ENCODE measurements at places on chromosomes 3 and 15.
A peak's percentile ranks its signal among the peaks of the same experiment; 100 is the strongest.

DNA sequence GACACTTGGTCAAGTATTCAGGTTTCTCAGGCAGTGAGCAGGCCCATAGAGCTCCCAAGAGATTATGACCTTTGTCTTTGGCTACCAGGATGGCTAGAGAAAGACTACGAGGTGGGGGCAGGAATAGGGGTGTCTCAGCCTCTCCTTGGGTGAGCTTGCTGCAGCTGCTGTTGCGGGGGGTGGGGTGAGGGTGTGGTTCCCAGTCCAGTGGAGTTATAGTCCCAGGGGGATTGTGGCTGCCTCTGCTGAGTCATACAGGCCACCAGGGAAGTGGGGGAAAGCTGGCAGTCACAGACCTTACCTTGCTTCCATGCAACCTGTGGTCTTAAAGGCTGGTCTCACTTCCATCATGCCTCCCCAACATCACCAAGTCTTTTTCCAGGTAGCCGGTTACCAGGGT, 31.7 kb downstream of the ATP2C1 start:
- DNase-seq: no peak

DNA sequence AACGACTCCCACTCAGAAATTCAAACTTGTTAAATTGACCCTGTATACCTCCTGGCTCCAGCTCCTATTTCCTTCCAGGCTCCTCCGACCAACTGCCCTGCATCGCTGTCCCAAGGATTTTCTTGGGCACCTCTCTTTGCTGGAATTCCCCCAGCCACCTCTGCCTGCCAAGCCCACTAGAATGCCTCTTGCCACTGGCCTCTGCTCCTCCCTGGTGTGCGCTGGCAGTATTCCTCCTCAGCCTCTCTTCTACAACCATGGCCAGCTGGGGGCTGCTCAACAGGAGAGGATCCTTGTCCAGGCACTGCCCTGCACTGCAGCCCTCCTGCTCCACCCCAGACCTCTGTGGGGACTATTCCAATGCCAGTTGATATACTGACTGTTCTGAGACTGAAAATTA, 7.4 kb downstream of the WNT7A start:
- no peak for DNase-seq

GRCh38 chr3:117761703-117762620, 1052.4 kb downstream of the TUSC7 start:
- no peak for DNase-seq

DNA sequence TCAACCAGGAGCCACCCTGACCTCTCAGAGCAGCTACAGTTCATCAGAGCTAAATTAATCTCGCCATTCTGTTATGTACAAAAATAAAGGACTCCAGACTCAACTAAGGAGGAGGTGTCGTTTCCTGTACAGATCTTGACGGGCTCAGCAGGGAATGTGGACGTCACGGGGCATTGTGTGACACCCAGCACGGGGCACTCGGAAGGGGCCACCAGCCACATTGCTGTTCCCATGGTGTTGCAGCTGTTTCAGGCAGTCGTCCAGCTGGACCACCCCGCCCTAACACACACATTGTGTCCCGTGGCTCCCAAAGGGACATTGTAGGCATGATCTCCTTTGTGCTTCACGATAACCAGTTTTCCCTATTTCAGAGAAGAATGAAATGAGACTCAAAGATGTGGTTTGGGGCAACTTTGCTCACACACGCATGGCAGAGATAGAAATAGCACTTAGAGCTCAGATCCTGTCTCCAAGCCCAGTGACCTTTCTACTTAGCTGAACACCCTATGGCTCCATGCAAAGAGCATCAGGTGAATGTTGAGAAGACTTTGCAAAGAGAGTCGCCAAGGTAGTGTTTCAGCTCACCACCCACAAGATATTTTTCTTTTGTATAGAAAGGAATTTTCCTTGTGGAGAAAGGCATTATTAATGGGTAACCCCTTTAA, 5.5 kb downstream of the SSUH2 start:
- no peak for DNase-seq

GRCh38 chr15:82698711-82699345, 10.8 kb downstream of the AP3B2 start:
- DNase-seq: no peak

- no peak for DNase-seq
These were observed 2.1 kb downstream of the RIOX2 start for GRCh38 chr3:97970156-97970555.

DNA sequence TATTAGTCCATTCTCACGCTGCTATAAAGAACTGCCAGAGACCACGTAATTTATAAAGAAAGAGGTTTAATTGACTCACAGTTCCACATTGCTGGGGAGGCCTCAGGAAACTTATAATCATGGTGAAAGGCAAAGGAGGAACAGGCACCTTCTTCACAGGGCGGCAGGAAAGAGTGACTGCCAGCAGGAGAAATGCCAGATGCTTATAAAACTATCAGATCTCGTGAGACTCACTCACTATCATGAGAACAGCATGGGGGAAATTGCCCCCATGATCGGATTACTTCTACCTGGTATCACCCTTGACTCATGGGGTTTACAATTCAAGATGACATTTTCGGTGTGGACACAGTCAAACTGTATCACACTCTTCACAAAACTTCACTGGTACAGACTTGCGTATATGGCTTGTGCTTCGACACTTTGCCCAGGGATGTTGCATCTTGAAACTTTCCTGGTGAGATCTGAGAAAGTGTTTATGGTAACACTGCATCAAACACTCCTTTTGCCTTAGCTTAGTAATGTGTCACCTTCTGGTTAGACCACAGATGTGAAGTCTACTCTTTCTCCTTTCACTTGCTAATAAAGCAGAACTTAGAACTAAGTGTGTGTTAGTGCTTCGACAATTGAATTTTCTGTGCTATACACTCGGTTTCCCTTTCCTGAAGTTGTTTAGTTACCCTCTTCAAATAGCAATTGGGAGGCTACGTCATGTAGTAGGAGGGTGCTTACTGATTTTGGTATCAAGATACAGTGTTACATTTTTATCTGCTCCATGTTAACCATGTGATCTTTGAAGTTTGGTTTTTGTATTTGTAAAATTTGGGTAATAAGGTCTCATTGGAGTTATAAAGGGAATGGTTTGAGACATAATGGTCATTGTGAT, 185.7 kb downstream of the LPP start:
- DNase-seq: no peak

DNA sequence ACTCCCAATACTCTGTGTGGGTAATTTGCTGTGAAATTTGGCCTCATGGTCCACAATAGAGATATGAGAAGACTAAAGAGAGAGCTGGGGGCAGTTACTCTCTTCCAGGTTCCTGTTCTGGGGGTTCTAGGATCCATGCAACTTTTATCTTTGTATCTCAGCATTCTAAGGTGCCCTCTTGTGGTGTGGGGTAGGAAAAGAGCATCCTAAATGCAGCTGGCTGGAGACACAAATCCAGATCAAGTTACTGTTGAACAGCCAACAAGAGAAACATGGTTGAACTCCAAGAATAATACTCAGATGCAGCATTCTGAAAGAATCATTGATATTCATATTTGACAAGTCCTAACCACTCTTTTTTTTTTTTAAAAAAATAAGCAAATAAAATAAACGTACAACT, 238.2 kb downstream of the GREM1 start:
- DNase-seq: peak; percentile 52

DNA sequence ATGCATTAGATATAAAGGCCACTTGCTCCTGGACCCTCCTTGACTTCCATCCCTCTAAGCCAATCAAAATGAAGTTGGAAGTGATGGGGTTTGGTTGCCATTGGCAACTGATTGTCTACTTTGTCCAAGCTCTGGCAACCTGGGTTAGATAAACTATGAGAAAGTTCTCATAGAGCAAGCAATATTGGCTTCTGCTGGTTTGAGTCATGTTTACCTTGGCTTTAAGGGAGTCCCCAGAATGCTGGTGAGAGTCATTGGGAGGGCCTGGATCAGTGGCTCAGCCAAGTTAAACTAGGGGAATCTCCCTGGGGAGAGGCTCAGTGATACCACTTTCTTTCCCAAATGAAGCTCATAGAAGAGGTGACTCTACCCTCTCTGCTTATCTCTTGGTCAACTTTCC, 176.3 kb upstream of the ROPN1 start:
- DNase-seq: no peak

DNA sequence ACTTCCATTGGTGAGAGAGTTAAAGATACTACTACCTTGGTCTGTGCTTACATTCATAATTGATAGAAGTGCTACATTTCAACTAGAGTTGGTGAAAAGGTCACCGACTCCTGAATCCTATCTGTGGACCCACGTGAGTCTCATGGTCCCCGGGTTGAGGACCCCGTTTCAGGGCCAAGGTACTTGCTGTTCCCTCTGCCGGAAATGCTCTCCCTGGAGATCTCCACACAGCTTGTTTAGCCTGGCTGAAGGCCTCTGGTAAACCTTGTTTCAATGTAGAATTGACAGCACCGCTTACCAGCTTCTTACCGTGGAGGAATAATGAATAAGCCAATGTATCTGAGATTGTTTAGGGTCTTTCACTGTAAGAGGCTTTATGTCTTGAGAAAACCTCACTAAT, 226.0 kb upstream of the GOLGA6L4 start:
- DNase-seq: no peak

DNA sequence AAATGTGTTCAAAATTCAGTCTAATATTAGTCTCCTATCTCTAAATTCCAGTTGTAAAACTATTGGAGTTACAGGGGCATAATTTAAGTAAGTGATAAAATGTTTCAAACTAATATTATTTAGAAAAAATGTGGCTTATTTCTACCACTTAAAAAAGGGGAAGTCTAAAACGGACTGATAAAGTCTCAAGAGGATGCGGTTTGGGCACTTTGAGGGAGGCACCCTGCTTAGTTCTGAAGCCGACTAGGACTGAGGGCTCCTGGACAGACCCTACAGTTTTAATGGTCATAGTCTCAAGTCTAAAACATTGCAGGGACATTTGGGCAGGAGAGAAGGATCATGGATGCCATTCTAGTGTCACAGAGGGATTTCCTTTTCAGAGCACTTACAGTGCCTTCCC, 566.3 kb downstream of the NR2F2 start:
- DNase-seq: no peak

DNA sequence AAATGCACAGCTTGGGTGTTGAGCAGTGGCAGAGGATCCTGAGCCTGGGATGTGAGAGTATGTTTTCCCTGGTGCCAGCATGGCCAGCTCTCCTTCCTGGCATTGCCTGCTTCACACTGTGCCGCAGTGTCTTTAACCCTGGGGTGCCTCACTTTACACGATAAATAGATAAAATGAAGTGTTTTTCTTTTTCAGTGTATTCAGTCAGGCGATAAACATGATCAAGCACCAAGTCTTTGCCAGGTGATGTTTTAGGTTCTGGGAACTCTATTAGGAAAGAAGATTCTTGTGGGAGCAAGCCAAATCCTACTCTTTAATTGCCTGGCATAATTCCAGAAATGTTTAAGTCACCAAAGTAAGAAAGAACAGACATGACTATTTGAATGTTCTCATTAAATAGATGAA, 14.0 kb downstream of the ABHD6 start:
- DNase-seq: no peak

- DNase-seq: no peak
These were observed 27.8 kb upstream of the ST8SIA2 start for GRCh38 chr15:92365906-92366305.

GRCh38 chr3:119326976-119327375, 32.8 kb downstream of the ARHGAP31 start:
- no peak for DNase-seq

DNA sequence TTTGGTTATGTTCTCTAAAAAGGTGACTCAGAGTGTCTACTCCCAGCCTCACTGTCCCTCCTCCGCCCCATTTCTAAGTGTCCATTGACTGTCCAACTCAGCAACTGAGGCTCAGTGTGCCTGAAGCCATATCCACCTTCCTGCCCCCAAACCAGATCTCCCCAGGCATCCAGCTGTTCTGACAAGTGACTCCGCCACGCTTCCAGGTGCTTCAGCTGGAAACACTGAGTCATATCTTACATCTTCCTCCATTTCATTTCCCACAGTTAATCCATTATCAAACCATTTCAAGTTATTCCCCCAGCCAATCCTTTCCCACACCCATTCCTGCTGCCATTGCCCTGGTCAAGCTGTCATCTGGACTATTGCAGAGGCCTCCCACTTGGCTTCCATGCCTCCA, 17.1 kb downstream of the MAGEF1 start:
- no peak for DNase-seq

DNA sequence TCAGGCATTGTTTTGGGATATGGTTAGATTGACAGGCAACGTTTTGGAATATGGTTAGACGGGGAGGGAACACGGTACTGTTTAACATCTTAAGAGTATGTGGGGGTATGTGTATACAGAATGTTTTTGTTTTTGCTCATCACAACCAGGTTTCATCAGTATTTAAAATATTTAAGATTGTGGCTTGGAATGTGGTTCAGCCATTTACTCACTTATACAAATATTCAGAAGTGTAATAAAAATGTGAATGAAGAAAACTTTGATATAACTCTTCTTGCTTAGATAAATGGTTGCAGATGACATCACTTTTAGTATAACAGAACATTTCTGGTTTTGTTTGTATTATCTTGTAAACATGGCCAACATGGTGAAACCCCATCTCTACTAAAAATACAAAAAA, 3.9 kb upstream of the PAK2 start:
- no peak for DNase-seq

- DNase-seq: no peak
These were observed 52.1 kb upstream of the MYRIP start for GRCh38 chr3:39757307-39757706.

- no peak for DNase-seq
These were observed 64.9 kb upstream of the KLHL25 start for GRCh38 chr15:85859671-85860070.

DNA sequence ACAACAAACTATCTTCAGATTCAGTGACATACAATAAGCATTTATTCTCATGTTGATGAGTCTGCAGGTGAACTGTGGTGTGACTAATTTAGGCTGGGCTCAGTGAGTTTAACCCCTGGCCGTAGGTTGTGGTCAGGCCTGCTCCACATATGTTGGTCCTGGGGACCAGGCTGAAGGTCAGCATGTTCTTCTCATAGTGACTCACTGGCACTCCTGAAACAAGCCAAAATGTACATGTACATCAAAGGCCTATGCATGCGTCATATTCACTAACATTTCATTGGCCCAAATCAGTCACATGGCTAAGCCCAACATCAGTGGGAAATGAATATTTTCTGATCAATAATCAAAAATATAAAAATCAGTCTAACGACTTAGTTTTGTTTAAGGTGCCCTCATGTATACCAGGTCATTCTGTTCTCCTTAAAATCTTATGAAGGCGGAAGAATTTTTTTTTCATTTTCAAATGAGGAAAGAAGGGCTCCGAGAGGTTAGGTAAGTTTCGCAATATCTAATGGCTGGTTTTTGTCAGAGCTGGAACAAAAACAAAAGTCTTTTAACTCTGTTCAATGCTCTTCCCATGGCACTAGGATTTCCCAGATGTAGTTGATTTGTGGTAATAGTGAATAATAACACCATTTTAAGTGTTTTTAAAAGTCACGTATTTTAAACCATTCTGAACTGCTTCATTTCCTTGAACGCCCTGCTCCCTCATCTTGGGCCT, 148.5 kb downstream of the MFSD1 start:
- no peak for DNase-seq

DNA sequence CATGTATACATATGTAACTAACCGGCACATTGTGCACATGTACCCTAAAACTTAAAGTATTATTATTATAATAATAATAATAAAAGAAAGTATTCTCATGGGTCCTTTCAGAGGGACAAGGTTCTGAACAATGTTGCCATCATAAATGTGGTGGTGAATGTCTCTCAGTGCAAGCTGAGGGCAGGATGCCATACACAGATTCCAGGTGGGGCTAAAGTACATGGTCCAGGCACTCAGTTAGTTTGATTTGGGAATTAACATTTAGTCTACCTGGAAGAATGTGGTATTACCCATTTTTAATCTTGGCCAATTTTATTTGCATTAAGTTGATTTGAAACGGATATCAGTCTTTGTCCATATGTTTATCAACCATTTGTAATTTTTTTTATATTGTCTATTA, 24.5 kb downstream of the PDE8A start:
- no peak for DNase-seq

- peak; percentile 24 for DNase-seq
These were observed 104.2 kb downstream of the AGBL1 start for GRCh38 chr15:86183596-86184491.
